Activated T-cell treated with anti-CD3 and anti-CD28 coated beads, Interleukin-2, amount 50 U/mL, for 24 hours (primary cell): ENCODE measurements at places on chromosomes 16 and 17.

GRCh38 chr17:16419929-16420271 is 4.5 kb downstream of the TRPV2 start:
- peak; percentile 69 for DNase-seq

DNA sequence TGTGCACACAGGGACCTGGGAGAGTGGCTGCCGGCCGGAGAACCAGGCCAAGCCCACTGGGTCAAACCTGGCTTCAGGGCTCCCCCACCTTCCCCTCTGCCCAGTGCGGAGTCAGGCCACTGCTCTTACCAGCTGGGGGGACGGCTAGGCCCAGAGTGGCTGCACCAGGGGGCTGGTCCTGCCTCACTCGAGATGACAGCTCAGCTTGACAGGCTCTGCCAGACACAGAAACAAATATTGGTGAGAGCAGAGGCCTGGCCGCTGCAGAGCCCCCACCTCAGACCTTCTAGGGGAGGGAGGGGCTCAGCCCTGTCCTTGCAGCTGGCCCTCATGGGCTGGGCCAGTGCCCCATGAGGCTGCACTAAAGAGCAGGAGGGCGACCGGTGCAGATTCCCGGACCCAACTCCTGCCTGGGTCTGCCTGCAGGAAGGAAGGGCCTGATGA is 4.5 kb downstream of the NUDT16L1 start:
- no peak for DNase-seq

- DNase-seq, result no peak
Observed at GRCh38 chr17:82668024-82668630, 19.9 kb upstream of the WDR45B start.

- DNase-seq, result no peak
Observed at GRCh38 chr17:79622776-79623175, 11.9 kb upstream of the RBFOX3 start.

GRCh38 chr16:77775911-77776909 is 12.2 kb upstream of the VAT1L start:
- no peak for DNase-seq
